Psoas muscle (tissue), 8 donors: ENCODE measurements at places on chromosomes 4 and X. TPM values are rescaled to one million over a fixed set of nuclear protein-coding genes. Genes with fewer than 3 reads are reported as not detected.

DNA sequence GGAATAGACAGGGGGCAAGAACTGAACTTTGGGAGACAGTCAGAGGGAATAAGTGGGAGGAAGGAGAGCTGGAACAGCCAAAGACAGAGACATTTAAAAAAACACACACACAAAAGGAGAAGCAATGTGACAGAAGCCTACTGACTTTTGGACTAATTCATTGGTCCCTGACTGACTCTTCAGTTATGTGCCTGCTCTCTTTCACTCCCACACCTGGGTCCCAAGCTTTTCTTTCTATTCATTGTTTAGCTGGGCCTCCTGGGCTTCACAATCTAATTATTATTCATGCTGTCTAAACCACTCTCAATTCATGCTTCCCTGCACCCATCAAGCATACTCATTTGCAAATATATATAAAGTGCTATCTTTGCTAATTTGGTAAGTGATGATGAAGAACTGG, 139.2 kb upstream of the IRS4 start:
- DNase-seq: no peak

- DNase-seq: no peak
These were observed 104.7 kb downstream of the SYNPO2 start for GRCh38 chr4:118993333-118993732.

DNA sequence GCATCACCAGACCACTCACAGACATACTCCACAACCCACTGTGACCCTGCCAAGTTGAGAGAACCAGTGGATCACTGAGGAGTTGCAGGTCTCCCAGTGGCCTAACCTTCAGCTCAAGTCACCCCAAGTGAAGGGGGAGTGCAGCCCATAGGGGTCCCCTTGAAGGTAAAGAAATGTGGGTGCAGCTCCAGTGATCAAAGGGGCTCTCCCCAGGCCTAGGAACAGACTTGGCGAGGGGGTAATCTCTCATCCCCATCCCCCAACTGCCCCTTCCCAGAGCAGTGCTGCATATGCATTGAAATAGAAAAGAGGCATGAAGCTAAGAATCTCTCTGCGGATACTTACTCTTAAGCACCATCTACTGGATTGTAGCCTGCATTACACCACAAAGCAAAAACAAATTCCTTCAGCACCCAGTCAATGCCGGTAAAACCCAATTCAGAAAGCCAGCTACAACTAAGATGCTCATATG, 27.0 kb downstream of the MAGEE1 start:
- no peak for DNase-seq

GRCh38 chr4:2272828-2273120, 10.9 kb upstream of the MXD4 start:
- DNase-seq: no peak

GRCh38 chr4:156870861-156871260, 100.7 kb downstream of the PDGFC start:
- DNase-seq: no peak

- no peak for DNase-seq
These were observed 88.0 kb downstream of the LEF1 start for GRCh38 chr4:108080747-108081146.

DNA sequence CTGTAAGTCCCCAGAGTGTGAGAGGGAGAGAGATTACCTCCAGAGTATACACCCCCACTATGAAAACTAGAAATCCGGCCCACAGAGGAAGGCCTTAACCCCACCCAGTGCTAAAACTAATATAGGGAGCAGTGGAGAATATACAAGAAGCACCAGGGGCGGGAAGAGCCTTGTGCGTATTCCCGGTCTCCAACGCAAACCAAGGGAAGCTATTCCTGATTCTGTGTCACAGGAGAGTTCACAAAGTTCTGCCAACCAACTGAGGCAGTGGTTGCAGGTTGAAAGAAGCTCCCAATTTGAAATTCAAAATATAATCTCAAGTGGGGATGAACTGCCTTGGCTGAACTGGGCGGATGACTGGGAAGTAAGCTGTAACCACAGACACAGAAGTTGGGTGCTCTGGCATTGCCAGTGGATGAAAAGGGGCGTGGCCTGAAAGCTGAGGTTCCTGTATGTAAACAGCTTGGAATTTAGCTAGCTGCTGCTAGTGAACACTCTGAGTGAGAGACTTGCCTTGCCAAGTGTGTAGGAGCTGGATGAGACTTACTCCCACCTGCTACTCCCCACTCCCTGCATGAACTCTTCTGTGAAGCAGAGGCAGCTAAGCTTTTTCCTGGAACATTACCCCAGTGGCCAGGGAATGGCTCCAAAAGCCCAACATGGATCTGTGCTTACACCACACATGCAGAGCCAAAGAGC, 32.7 kb downstream of the ELF2 start:
- peak; percentile 55 for DNase-seq

DNA sequence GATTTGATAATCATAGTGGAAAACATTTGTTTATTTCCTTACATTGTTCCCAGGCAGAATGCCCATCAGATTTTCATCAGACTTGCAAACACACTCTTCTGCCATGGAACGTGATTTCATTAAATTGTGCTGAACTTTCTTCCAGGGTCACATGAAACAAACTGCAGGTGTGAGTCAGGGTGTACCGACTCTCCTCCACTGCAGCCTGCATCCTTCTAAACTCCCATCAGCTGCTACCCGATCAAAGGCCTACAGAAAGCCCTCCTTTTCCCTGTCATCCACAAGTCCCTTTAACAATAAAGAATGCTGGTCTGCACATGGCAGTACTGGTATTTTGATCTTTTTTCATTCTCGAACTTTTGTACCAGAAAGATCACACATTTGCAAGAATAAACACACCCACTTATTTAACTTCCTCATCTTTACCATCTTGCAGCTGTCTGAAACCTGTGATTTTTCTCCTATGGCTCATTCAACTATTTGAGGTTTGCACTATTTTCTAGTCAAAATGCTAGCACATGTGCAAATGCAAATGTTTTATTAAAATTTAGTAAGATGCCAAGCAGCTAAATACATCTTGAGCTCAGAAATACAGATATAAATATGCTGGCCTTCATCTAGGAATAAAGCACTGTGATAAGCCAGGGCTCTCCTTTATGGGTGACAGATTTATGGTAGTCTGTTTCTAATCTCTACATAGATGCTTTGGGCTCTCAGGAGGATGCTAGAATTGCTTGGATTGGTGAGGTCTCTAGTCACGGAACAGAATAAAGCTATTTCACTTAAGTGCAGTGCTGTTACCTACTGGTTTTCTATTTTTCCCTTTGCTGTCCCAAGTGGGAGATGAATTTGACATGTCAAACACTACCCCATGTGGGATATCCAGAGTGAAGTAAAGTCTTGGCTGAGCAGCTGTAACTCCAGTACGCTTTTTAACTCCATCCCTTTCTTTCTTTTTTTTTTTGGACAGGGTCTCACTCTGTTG, 25.8 kb upstream of the ARHGAP24 start:
- DNase-seq: no peak

DNA sequence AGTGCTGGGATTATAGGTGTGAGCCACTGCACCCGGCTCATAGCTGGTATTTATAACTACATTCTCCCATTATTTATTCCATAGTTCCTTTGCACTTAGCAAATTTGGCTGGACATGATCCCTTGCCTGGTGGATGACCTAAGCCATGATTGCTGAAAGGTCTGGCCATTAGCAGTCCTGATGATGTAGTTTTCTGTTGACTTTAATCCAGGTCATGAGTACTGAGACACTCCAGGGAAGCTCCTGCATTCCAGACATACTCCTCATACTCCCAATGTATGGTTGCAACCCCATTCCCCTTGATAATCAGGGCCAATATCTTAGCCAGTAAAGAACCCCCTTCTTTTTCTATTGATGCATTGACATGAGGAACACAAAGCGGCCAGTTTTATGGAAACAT, 24.4 kb upstream of the MGST2 start:
- DNase-seq: no peak

GRCh38 chrX:2538031-2538757, 37.4 kb upstream of the DHRSX start:
- DNase-seq: no peak

- DNase-seq: no peak
These were observed 8.1 kb upstream of the HPF1 start for GRCh38 chr4:169765835-169766234.

- DNase-seq: no peak
These were observed 15.7 kb upstream of the PLCXD1 start for GRCh38 chrX:265502-265901.

DNA sequence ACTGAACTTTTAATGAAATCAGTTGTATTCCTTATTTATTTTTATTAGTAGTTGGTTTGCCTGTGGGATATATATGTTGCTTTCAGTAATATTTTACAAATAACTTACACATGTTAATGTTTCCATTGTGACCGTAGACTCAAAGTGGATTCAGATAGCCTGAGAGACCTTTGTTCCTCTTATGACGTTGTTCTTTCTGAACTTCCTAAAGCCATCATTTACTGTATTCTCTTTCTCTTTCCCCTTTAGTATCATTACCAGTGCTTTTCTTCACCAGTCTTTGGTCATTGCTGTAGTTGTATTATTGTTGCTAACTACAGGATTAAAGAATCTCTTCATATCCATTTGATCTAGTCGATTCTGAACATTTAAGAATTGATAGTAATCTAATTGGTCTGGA, 4.3 kb downstream of the STIM2 start:
- DNase-seq: no peak

- no peak for DNase-seq
These were observed 20.4 kb downstream of the USP46 start for GRCh38 chr4:52638717-52639116.

The NIPAL1 gene
- 0.82 TPM for total RNA-seq

The POLN gene
- total RNA-seq: 2.4 TPM

The GPM6B gene
- 3.9 TPM for total RNA-seq

The TEX13B gene
- not detected for total RNA-seq

The IGSF1 gene
- total RNA-seq: 0.28 TPM
